SJSA1 (cell line): ENCODE measurements at places on chromosomes 3 and 15. TPM values are rescaled to one million over a fixed set of nuclear protein-coding genes. Genes with fewer than 3 reads are reported as not detected.

- no peak for DNase-seq
These were observed 29.1 kb upstream of the NOX5 start for GRCh38 chr15:68985361-68985891.

DNA sequence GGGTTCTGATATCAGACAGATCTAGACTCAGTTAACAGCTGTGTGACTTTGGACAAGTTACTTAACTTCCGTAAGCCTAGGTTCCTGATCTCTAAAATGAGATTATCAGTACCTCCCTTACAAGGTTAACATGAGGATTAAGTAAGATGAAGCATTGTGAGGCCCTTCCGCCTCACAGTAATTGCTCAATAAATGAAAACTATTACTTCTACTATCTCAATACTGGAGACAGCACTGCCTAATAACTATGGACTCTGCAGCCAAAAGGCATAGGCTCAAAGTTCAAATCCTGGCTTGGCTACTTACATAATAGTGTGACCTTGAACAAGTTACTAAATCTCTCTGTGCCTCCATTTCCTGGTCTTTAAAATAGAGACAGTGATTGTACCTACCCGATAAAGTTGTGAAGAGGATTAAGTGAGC, 82.0 kb upstream of the ATP11B start:
- DNase-seq, result no peak

GRCh38 chr3:113532698-113533533, 561 bp downstream of the SIDT1 start:
- DNase-seq, result no peak

DNA sequence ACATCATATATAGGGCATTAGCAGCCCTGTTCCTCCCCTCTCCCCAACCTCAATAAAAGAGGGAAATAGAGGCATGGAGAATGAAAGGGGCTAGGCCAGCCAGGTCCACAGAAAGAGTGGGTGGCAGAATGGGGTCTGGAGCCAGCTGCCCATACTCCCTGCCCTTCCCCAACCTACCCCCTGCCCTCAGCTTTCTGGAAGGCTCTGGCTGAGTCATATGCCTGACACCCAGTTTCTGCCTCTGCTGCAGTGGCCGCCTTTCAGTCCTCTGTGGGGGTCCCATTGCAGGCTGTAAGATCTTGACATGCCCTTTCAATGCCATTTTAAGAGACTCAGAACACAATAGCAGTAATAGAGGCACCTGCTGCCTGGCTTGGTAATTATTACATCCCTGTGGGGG, 95.7 kb downstream of the LINGO1 start:
- no peak for DNase-seq

- no peak for DNase-seq
These were observed 4.5 kb upstream of the ST6GAL1 start for GRCh38 chr3:186925826-186926225.

DNA sequence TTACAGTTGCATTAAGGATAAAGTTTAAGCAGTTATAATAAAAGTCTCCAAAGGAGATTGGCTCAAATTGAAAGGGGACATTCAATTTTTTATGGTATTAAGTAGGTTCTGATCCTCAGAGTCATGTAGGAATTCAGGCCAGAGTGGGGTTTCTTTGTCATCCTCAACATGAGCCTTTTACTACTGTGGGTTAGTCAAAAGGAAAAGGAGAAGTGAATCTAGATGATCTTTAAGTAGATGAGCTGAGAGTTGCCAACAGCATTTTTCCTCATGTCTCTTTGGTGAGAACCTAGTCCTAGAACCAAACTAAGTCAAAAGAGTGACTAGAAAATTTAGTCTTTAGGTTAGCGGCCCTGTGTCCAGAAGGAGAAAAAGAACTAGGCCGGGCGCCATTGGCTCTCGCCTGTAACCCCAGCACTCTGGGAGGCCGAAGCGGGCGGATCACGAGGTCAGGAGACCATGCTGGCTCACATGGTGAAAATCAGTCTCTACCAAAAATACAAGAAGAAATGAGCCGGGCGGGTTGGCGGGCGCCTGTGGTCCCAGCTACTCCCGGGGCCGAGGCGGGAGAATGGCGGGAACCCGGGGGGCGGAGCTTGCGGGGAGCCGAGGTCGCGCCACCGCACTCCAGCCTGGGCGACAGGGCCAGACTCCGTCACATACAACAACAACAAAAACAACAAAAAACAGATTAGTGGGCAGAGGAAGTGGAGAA, 4.2 kb upstream of the CHL1 start:
- DNase-seq, result no peak

DNA sequence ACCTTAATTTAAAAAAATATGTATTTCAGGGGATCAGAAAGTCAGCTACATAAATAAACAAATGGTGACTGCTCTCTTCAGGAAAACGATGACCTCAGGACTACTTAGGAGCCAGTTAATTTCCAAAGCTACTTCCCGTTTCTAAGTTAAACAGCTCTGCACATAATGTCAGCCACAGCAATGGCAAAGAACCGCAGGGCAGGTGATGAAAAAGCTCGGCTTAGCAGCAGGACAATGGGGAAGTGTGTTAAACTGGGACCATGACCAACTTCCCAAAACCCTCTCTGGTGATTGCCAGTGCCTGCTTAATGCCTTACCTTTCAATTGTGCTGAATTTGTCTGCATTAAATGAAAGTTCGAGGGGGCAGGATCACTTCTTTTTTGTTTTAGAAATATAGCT, 258.9 kb downstream of the FHIT start:
- DNase-seq, result no peak

DNA sequence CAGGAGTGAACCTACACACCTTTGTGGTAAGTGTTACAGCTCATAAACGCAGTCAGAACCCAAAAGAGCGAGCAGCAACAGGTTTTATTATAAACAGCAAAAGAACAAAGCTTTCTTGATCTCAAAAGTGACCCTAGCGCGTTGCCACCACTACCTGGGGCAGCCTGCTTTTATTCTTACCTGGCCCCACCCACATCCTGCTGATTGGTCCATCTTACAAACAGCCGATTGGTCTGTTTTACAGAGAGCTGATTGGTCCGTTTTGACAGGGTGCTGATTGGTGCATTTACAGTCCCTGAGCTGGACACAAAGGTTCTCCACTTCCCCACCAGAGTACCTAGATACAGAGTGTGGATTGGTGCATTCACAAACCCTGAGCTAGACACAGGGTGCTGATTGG, 143.1 kb downstream of the ARRDC4 start:
- no peak for DNase-seq

GRCh38 chr3:138873471-138874278, 38.9 kb upstream of the PIK3CB start:
- no peak for DNase-seq

- no peak for DNase-seq
These were observed 396.8 kb upstream of the RASGRP1 start for GRCh38 chr15:38961456-38961855.

The RARB gene
- total RNA-seq, result 11.7 and 17.9 TPM in 2 replicates

The EFHB gene
- total RNA-seq, result 0.11 and 0.88 TPM in 2 replicates

The WDR93 gene
- 0.05 TPM in 1 of 2 replicates, not detected in the other for total RNA-seq

The RSL24D1 gene
- total RNA-seq, result 86.4 and 103 TPM in 2 replicates

The CPNE9 gene
- not detected in 2 replicates for total RNA-seq

The SNX22 gene
- total RNA-seq, result 0.05 TPM in 1 of 2 replicates, not detected in the other
